H9 (cell line): ENCODE measurements at places on chromosomes 6 and 20. TPM values are rescaled to one million over a fixed set of nuclear protein-coding genes. Genes with fewer than 3 reads are reported as not detected.

Gene SAMD10
- 5.2 and 5.7 TPM in 2 replicates for total RNA-seq

Gene PGM3
- 65.8 and 69.3 TPM in 2 replicates for total RNA-seq

Gene ADGRF5
- total RNA-seq: not detected in 2 replicates

Gene TSBP1
- not detected in 2 replicates for total RNA-seq

Gene SLC22A2
- 0.86 and 1.0 TPM in 2 replicates for total RNA-seq

Gene SS18L1
- total RNA-seq: 18.8 and 22.2 TPM in 2 replicates

Gene KIF16B
- 7.0 and 7.4 TPM in 2 replicates for total RNA-seq

Gene HTR1E
- not detected in 2 replicates for total RNA-seq

Gene C20orf204
- total RNA-seq: 1.3 and 2.2 TPM in 2 replicates

Gene FERMT1
- 9.6 and 9.7 TPM in 2 replicates for total RNA-seq

Gene EYA2
- 0.68 and 0.74 TPM in 2 replicates for total RNA-seq

Gene SEMG1
- 1.4 and 2.0 TPM in 2 replicates for total RNA-seq

Gene PI3
- not detected in 2 replicates for total RNA-seq

GRCh38 chr6:21161707-21162106, 431.8 kb upstream of the SOX4 start:
- DNase-seq: no peak

- no peak for DNase-seq
These were observed 49.4 kb upstream of the FAM135A start for GRCh38 chr6:70363741-70364493.

DNA sequence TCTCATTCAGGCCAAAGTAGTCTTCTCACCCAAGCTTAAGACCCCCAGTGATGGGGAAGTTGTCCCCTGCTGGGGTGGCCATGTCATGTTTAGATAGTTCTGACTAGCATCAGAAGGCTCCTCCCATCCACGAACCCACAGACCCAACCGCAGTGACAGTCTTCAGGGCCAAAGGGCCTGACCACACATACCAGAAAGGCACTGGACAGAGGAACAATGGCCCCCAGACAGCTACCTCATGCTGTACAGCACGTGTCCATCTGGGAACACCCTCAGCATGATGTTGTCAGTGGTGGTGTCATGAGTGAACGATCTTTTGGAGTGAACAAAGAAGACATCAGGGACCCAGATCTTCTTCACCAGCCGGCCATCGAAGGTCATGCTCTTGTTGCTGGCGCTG, 46.3 kb downstream of the GABRR2 start:
- DNase-seq: no peak

DNA sequence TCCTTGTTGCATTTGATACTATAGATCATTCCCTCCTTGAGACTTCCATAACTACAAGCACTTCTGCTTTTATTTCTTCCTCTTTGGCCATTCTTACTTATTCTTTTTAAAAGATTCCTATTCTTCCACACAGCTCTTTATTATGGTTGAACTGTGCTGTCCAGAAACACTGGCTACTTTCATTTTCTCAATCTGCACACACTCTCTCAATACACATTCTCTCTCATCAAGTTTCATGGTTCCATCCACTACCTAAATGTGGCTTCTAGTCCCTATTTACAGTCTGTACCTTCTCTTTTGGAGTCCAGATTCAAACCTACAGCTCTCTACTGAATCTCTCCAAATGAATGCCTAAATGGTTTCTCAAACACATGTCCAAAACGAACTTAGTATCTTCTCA, 214.3 kb upstream of the RSPO3 start:
- DNase-seq: no peak

- DNase-seq: no peak
These were observed 48.1 kb upstream of the UST start for GRCh38 chr6:148698671-148699180.

DNA sequence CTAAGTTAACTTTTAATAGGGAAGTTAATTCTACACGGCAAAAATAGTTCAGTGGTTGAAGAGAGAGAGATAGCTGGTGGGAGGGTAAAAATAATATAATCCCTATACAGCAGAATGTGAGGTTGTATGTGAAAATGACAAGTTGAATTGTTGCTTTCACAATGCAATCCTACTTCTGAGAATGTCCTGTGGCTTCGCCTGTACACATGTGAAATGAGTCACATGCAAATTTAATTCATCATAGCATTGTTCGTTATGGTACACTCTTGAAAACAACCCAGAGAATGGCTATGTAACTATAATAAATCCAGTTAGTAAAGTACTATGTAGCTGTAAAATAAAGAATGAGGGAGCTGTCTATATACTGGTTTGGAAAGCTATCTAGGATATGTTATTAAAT, 46.0 kb upstream of the HINT3 start:
- DNase-seq: no peak

- DNase-seq: no peak
These were observed 14.0 kb upstream of the SERPINB9 start for GRCh38 chr6:2917065-2917464.

DNA sequence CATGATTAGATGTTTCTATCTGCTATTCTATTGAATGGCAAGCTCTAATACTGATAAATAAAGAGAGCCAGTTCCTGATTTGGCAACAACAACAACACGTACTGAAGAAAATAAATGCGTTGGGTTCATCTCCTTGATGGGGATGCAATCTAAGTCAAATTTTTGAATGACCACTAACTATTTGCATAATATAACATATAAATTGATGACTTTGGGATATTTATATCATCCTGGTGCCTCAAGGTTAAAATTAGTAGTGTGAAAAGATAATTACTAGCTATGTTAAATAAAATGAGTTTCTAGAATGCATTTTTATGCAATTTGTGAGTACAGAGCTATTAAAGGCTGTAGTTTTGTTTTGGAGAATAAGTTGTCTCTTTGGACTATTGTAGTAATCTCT, 896.4 kb downstream of the KIF16B start:
- no peak for DNase-seq

DNA sequence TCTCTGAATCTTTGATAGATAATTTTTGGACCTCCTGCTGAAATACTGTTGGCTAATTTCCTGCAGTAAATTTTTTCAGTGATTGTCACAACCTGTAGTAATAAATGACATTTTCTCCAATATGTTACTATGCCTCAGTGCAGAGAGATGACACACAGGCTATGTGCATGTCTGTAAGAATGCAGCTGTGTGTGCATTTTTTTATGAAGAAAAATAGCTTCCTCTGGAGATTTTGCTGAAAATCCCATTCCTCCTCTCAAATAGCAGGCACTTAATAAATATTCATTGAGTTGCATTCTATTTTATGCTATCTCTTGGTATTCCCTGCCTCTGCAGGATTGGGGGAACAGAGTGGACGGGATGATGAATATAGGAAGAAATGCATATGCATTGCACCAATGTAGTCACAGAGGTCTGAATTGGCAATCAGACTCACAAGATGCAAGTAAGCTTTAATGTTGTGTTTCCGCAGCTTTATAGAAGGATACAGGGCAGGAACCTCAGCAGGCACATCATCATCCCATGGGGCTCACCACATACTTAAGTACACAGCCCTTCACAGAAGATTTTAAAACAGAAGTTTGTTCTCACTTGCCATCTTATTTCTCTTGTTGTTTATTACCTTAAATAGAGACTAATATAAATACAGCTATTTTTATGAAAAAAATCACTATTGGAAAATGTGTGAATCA, 474.7 kb downstream of the EPM2A start:
- DNase-seq: no peak

- DNase-seq: peak; percentile 92
These were observed 13.8 kb downstream of the UCKL1 start for GRCh38 chr20:63942250-63942951.

DNA sequence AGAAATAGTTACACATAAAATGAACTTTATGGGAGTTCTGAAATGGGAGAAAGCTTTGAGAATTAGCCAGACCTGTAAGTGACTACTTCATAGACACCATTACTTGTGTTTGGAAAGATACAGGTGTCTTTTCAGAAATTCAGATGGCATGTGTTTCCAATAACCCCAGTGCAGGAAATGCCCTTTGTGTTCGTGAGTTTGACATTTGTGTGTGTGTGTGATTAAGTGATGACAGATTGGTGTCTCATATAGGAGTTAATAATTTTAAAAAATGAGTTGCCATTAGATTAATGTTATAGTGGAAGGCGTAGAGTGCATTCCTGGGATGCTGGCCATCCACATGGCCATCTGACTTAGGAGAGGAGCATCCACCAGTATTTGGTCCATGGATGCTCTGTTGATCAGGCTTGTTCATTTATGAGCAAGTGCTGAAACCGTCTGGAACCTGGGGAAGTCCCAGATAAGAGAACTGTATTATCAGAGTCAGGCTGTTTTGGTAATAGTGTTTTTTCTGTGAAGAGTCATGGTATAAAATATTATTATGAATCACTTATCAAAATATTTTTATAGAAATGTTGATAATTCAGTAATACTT, 3.1 kb downstream of the STK4 start:
- DNase-seq: no peak

DNA sequence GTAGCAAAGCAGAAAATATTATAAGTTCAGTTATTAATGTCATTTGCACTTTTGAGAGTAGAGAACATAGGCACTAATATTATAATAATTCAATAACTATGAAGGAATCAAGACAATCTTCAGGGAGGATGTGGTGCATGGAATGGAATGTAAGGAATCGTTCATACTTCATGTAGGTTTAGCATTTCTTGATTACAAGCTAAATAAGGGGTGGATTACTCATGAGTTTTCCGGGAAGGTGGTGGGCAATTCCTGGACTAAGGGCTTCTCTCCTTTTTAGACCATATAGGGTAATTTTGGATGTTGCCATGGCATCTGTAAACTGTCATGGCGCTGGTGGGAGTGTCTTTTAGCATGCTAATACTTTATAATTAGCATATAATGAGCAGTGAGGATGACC, 9.1 kb upstream of the BTNL2 start:
- no peak for DNase-seq

GRCh38 chr6:137880746-137881521, 13.9 kb downstream of the TNFAIP3 start:
- no peak for DNase-seq

DNA sequence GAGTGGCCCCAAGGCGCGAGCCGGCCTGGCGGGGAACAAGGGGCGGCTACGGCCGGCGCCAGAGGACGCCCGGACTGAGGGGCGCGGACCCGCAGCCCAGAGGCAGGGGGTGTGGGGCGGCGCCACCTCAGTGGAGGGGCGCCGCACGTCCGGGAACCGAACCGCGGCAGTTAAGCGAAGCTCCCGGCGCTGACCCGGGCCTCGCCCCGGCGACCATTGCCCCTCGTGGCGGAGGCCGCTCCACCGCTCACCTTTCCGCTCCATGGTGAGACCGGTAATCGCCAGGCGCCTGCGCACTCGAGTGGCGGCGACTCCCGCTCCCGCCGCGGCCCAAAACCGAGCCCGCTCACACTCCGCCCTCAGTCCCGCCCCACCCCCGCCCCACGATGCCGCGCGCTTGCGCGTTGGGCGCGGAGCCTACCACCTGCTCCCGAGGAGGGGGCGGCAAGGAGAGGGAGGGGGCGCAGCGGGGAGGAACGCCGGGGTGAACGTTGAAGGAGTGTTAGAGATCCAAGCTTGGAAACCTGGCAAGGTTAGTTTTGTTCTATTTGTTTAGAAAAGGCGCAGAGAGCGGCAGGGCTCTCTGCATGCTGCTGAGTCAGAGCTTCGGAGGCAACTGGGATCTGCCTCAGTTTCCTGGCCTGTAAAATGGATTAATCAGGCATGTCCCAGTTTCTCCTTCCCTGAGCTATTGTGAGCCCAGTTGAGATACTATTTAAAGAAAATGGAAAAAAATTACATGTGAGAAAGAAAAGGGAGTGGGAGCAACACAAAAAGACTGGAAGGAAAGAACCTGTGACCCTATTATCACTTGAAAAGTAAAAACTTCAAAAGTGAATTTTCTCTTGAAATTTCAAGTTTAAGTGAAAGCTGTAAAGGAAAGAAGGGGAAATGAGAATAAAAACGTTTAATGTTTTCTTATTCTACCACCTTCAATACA, at the start of gene SRPK1:
SRPK1 (minus strand) TSS at position 306 of the 940 bp plus-strand sequence; CDS start at position 264, 42 bp downstream.
- peak; percentile 95 for DNase-seq

- DNase-seq: no peak
These were observed 7.6 kb upstream of the BTN2A2 start for GRCh38 chr6:26375270-26375669.

DNA sequence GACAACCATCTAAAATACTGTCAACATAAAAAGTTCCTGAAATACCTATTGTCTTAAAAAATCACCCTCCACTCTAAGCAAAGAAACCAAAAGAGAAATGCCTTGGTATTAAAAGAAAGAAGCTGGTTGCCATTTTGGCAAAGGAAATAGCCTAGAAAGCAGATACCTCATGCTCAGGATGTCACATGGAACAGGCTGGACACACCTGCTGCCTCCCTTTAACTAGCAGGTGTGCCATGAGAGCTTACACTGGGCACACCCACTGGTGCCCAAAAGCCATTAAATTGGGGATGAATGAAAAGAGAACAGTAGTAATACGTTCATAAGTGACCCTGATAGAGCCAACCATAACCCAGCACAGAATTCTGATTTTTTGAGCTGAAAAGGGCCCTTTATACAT, 1.5 kb downstream of the SLC23A2 start:
- no peak for DNase-seq
